Stimulated activated CD4-positive, alpha-beta T cell treated with anti-CD3 and anti-CD28 coated beads, Interleukin-1b, Interleukin-23, amount 100 ng/mL, for 1 hour (primary cell): ENCODE measurements at places on chromosomes 2 and 18.
A peak's percentile ranks its signal among the peaks of the same experiment; 100 is the strongest.

DNA sequence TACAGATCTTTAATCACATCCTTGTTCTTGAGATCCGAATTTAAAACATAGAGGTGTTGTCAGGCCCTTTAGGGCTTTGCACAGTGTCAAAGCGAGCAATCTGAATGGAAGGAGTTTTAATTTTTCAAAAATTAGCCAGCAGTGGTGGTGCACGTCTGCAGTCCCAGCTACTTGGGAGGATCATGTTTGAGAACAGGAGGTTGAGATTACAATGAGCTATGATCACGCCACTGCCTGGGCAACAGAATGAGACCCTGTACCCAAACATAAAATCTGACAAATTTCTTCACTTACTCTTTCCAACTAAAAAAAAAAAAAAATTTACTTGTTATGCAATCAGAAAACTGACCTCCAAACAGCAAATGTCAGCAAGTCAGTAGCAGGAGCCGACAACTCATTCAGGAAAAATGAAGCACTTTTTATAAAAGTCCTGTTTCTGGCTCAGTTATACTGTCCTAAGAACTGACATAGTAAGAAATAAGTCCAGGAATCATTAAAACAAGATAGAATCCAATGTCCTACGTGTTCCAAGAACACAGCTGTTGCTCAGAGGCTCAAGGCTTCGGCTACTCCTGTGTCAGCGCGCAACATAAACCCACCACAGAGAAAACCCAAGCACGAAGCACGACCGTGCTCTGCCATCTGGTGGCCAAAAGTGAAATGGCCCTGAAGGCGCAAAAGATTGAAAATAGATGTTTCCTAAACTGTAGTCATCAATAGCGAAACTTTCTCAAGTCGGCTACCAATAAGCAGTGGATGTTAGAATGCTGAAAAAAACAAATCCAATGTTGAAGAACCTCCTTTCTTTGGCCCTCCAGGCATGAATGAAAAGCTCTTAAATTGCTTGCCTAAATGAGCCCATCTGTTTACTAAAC is 138.1 kb downstream of the INO80D start:
- peak; percentile 34 for DNase-seq

DNA sequence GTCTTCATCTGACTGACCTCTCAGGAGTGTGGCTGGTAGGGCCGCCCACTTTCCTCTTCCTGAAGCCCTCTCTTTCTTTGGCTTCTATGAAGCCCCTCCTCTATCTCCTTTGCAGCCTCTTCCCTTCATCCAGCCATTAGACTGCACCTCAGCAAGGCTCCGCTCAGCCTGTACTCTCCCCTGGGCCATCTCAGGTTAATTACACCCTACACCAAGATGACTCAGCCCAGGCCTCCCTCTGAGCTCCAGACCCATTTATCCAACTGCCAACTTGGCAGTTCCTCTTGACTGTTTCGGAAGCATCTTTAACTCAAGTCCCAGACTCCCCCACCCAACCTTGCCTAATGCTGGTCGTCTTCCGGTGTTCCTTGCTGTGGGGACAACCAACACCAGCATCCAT is 5.8 kb upstream of the WNT6 start:
- DNase-seq: no peak

GRCh38 chr2:112483042-112483473 is 1.1 kb downstream of the TTL start:
- DNase-seq: no peak

DNA sequence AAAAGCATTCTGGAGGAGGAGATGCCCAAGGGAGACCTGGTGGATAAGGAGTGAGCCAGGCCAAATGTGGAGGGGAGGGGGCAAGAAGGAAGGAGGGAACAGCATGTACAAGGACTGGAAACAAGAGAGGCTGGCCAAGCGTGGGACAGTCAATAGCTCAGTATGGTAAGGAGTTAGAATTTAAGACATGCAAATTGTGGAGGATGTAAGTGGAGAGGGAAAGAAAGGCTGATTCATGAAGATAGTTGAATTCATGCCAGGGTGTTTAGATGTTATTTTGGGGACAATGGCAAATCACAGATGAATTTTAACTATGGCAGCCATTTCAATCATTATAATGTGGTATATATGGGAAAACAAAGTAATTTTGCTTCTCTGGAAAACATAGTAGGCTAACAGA is 462.3 kb downstream of the MEIS1 start:
- DNase-seq: no peak

GRCh38 chr2:27019931-27020855 is 12.6 kb upstream of the TMEM214 start:
- DNase-seq: no peak

DNA sequence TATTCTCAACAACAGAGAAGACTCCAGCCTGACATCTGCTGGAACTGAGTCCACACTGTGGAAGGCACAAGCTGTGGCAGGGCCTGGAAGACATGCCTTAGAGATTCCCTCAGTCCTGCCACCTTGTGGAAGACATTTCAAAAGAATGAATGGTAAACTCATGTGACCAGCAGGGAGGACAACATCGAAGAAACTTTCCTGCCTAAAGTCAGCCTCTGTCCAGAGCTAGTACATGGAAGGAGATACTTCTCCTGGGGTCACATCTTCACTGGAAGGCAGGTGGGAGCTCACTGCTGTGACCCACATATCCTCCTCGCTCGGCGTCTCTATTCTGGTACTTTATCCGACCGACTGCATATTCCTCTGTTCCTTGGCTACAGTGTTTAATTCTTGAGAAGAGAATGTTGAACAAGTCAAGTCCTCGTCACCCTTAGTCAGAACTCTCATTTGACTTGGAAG is 59.5 kb downstream of the PUM2 start:
- no peak for DNase-seq

DNA sequence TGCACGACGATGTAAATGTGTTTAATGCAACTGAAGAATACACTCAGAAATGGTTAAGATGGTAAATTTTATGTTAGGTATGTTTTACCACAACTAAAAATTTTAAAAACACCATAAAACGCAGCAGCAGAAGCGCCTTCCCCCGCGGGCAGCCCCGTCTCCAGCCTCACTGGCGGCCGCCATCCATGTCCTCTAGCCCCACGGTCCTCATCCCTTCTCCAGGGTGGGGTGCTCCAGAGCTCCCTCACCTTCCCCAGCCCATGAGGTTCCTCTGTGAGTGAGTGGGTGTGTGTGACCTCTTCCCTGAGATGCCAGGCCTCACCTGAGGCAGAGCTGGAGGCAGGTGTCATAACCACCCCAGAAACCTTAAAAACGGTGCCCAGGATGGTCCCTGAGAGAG is 17.0 kb downstream of the INHBB start:
- no peak for DNase-seq

- DNase-seq: no peak
These were observed 22.9 kb downstream of the COLEC12 start for GRCh38 chr18:477565-477964.

DNA sequence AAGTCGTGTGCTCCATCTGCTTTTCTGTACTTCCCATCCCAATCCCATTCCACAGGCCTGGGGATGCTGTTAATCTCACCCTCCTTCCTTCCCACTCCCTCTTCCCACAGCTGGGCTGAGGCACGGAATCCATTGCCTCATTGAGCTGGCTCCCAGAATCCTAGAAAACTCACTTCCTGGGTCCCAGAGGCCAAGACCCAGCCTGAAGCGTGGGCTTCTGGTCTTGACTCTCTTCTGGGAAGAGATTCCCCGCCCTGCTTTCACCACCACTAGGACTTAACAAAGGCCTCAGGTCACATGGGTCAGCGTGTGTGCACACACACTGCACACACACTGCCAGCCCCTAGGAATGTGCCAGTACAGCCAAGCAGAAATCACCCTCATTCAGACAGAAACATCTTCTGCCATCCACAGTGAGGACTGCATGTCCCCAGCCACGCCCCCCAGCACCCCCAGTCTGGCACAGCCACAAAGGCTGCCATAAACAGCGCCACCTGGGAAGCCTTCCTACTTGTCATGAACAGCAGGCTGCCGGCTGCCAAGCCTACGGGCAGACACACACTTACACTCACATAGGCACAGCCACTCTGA is 165.8 kb downstream of the TNS1 start:
- DNase-seq: no peak

DNA sequence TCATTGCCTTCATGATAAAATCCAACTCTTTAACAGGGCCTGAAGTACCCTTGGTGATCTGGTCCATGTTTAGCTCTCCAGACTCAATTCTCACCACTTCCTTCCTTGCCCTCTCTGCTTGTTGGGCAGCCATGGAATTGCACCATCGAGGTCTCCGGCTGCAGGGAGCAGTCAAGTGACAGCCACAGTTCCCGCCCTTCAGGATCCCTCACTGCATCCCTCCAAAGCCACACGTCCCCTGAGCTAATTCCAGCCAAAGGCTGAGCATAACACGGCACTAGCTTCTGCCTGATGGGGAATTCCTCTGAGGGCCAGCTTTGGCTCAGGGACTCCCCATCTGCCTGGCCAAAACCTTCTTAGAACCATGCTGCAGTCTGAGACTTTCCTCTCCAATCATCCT is 47.4 kb upstream of the SLC1A4 start:
- DNase-seq: no peak

GRCh38 chr2:191710411-191710900 is 32.5 kb downstream of the NABP1 start:
- no peak for DNase-seq

GRCh38 chr2:107412209-107412904 is 414.3 kb upstream of the RGPD4 start:
- no peak for DNase-seq

GRCh38 chr2:138782383-138782782 is 2.2 kb upstream of the NXPH2 start:
- no peak for DNase-seq

GRCh38 chr2:161250864-161251436 is 57.3 kb upstream of the PSMD14 start:
- DNase-seq: no peak

DNA sequence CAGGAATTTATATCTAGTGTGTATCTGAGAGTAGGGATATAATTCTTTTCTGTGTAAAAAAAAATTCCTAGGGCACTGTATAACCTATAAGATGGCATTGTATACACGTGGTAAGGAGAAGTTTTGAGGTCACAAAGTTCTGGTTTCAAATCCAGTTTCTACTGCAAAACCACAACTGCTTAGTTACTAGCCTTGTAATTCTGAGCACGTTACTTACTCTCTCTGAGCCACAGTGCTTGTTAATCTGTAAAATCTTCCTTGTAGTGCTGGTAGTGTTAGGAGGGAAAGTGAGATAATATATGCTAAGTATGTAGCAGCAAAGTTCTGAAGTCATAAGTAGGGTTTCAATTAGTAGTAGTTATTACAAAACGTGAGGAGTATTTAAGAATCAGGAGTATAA is 175.4 kb downstream of the SATB2 start:
- no peak for DNase-seq

- DNase-seq: no peak
These were observed 31.3 kb downstream of the PTRHD1 start for GRCh38 chr2:24761866-24762265.

GRCh38 chr2:236273126-236273525 is 8.9 kb upstream of the ASB18 start:
- no peak for DNase-seq

DNA sequence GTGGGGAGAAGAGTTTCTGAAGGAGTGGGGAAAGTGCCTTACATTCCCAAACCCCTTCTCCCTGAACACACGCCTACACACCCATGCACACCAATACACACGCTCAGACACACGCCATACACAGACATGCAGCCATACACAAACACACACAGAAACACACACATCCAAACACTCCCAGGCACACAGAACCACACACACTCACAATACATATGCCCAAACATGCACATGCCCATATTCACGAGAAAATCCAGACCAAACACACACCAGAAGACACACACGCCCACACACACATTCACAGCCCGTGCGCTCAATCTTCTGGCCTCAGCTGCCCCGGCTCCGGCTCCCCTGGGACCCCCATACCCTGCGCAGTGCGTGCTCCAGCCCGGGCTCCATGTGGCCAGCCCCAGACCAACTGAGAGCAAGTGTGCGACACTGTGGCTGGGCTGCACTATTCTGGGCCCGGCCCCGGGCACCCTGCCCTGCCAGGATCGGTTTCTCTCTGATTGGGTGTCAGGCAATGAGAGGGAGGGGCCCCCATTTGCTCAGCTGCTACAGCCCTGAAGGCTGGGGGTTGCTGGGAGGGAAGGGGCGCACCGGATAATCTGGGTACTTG is at the start of gene PRKAG3:
PRKAG3 (minus strand) TSS at position 426 of the 613 bp plus-strand sequence.
- DNase-seq: no peak

- no peak for DNase-seq
These were observed 87.8 kb downstream of the LYPD1 start for GRCh38 chr2:132581991-132582738.
